ENCODE measurements at places on chromosomes 7 and 10.

DNA sequence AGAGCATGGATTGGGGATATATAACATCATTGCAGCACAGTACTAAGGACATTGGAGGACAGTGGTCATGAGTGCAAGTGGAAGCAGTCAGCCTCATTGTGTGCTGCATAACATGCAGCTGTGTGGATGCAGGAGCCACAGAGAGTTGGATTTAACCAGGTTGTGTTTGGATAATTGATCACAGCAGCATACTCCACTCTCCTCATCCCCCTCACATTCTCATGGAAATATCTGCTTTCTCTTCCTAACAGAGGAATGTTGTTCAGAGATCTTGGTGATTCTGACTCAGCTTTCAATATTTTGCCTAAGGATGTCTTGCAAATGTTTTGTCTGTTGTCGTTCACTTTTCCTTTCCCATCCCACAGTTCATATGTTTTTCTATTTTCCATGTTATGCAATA lies 31.8 kb upstream of the LSM8 start:
- no peak for DNase-seq

DNA sequence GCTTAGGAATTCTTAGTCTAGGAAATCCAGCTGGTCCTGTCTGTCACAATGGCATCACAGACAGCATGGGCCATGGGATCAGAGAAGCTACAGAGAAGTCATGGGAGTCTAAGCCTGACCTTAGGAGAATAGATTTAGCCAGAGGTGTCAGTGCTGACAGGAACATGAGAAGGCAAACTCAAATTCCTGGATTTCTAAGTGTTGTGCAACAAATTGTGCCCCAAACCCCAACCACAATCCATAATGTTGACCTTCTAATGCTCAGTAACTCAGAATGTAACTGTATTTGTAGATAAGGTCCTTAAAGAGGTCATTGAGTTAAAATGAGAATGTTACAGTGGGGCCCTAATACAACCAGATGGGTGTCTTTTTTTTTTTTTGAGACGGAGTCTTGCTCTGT lies 95.9 kb upstream of the RHOBTB1 start:
- DNase-seq = no peak

- DNase-seq = no peak
These were observed 47.0 kb upstream of the EPC1 start for GRCh38 chr10:32393911-32394310.

DNA sequence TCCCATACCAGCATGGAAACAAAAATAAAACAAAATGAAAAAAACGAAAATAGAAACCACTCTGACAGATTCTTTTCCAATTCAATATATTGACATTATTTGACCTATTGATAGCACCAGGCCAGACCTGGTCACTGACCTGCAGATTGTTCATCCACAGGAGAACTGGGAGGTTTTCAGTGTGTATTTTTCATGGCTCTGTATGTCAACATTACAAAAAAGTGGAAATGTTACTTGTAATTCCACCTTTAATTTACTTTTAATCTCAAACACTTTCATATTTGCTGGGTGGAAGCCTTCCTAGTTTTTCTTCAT lies 2.9 kb downstream of the HKDC1 start:
- no peak for DNase-seq

- DNase-seq = no peak
These were observed 177.8 kb upstream of the RHEB start for GRCh38 chr7:151697515-151697895.

- no peak for DNase-seq
These were observed 35.0 kb downstream of the GNA12 start for GRCh38 chr7:2808891-2809665.

- DNase-seq = no peak
These were observed 1.3 kb downstream of the HMX3 start for GRCh38 chr10:123136806-123137642.

DNA sequence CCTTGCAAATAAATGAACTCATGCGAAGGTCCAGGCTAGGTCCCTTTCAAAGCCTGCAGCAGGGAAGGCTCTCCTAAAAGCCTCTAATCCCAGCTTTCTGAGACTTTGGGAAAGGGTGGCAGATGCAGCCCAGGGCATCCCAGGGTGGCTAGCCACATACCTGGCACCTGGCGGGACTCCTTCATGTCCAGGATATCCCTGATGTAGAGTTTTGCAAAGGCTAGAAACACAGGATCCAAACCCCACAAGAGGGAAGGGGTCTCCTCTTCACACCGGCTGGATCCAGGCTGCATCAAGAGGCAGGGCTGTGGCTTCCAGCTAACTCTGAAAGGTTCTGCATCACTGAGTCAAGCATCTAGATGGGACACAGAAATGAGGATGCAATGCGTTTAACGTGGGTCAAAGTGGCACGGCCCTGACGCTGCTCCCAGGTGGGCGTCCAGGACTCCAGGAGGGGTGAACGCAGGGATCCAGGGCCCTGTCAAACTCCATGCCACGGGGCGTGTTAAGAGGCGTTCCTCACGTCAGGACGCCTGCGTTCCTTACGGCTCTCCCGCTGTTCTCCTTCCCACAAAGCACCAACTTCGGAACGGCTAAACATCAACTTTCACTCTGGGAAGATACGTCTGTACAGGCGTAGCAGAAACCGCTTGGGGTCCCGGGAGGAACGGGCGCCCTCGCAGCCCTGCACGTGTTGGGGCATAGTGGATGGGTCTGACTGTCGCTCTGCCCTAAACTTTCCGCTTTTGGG lies 507 bp downstream of the STN1 start:
- peak; percentile 8 for DNase-seq

DNA sequence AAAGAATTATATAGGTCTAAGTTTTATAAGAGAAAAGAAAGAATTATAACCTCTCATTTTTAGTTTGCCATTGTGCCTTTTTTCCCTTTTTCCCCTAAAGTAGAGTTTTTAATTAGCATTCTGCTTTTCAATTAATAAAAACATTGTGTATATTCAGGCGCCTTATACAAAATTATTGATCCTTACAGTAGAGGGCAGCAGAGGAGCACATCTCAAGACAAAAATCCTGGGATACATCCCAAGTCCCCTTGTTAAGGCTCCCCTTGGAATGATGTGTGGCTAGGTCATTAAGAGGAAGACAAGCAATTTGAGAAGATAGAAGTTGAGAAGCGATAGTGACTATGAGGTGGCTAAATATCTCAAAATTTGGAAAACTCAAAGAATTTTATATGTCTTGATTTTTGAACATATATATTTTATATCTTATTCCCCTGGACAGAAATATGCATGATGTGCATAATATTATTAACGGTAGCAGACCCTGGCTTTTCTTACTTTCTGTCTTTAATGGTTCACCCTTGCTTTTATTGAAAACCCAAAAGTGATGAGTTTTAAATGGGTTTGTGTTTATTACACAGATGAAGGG lies 19.1 kb upstream of the TPK1 start:
- DNase-seq = no peak
